Stimulated activated CD8-positive, alpha-beta memory T cell treated with anti-CD3 and anti-CD28 coated beads, Interleukin-4, amount 100 ng/mL, for 24 hours (primary cell): ENCODE measurements at places on chromosomes 13 and 19.
A peak's percentile ranks its signal among the peaks of the same experiment; 100 is the strongest.

DNA sequence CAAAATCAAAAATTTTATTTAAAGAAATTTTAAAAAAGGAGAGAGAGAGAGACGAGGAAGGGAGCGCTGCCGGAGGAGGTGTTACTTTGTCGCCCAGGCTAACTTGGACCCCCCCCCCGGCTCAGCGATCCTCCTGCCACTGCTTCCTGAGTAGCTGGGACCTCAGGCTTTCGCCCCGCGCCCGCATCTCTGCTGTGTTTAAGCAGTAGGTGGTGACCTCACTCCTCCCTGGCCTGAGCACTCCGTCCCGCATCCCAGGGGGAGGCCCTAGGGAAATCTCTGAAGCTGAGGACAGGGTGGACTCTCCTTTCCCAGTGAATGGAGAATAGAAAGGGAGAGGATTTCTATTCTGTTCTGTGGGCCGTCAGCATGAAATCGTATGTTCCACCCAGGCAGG is 485 bp upstream of the ZNF845 start:
- DNase-seq = peak; percentile 12

GRCh38 chr13:45594764-45595163 is 20.8 kb downstream of the ERICH6B start:
- DNase-seq = no peak

DNA sequence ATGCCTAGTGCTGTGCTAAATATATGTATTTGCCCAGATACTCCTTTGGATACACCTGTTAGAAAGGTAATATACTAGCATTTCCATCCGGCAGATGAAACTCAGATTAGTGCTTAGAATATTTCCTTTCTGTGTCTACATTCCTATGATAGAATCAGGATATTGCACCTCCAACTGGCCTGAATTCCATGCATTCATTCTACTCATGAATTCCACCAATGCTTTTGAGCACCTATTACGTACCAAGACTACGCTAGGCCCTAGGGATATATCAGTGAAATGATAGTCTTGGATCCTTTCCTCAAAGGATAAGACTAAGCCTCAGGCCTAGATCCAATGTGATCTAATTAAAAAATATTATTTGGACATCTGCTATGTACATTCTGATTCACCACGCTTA is 223.8 kb upstream of the SERP2 start:
- DNase-seq = no peak

GRCh38 chr19:17234911-17235299 is 8.9 kb downstream of the OCEL1 start:
- peak; percentile 54 for DNase-seq

DNA sequence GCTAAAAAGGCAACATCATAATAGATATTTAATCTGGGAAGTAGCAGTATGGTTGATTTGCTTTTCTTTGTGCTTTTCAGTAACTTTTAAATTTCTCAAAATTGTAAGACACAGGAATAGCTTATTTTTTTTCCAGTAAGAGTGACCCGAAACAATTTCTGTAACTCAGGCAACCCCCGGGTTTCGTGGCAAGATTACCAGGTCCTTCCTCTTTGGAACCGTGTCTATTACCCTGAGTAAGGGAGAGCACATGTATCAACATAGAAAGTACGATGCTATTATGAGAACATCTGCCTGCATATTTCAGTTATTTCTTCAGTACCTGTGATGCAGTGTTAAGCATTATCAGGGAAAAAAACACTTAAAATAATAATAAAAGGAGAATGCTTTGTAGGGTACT is 64.1 kb downstream of the DOCK9 start:
- no peak for DNase-seq

GRCh38 chr19:7917267-7918061 is 2.7 kb upstream of the SNAPC2 start:
- DNase-seq = no peak

DNA sequence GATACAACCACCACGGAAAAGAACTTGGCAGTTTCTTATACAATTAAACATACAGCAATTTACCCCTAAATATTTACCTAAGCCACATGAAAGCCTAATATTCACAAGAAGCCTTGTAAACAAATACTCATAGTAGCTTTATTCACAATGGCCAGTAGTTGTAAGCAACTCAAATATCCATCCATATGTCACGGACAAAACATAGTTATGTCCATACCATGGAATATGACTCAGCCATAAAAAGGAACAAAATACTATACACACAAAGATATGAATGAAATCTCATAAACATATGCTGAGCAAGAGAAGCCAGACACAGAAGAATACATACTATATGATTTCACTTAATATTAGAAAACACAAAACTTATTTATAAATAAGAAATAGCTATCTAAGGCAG is 12.9 kb downstream of the PSPC1 start:
- DNase-seq = no peak

- no peak for DNase-seq
These were observed 330.8 kb downstream of the TBC1D4 start for GRCh38 chr13:75151081-75151643.

- DNase-seq = no peak
These were observed 21.5 kb upstream of the SGCG start for GRCh38 chr13:23159205-23159759.

DNA sequence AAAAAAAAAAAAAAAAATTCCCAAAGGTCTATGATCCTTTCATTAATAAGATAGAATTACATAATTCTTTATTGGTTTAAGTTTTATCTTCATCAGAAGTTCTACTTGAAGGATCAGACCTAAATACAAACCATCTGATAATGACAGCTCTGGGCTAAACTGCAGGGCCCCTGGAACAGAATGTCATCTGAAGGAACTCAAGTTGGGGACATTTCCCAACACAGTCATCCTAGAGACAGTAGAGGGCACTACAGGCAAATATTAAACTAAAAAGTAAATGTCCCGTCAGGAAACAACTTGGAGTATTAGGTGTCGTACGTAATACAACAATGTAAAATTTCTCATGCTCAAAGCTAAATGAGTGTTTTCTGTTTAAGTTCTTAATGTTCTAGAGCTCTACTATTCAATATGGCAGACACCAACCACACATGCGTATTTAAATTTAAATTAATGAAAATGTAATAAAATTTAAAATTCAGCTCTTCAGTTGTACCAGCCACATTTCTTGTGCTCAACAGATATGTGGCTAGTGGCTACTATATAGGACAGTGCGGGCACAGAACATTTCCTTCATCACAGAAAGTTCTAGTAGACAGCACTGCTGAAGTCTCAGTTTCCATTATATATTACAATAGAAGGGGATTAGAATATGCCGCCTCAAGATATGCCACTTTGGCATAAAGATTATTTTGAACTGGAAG is 21.8 kb upstream of the NAXD start:
- DNase-seq = no peak

- DNase-seq = no peak
These were observed 52.1 kb upstream of the EHD2 start for GRCh38 chr19:47661161-47661560.

- DNase-seq = no peak
These were observed 526 bp downstream of the NFIX start for GRCh38 chr19:12995596-12996405.

DNA sequence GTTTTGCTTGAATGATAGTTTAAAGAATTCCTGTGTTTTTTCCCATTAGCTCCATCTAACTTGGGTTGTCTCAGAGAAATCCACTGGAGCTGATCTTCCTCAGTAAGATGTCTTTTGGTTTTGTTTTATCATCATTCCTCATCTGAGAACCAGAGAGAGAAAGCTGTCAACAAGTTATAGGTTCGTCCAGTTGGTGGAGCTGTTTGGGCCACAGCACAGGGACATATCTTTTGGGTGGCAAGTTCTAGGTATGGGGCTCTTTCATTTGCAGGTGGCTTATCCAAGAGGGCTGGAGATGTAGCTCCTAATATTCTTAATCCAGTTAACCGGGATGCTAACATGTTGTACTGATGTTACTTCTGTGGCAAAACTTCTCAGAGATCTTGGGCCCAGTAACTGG is 174.2 kb downstream of the KCNRG start:
- no peak for DNase-seq
